ENCODE measurements at places on chromosomes 3 and 15.

- no peak for DNase-seq
These were observed 104.4 kb downstream of the DNAJB8 start for GRCh38 chr3:128362026-128362965.

GRCh38 chr3:36695769-36696137 lies 68.6 kb downstream of the DCLK3 start:
- DNase-seq: no peak

GRCh38 chr3:87186608-87187159 lies 40.4 kb upstream of the CHMP2B start:
- no peak for DNase-seq

GRCh38 chr3:133410191-133410892 lies 10.5 kb downstream of the BFSP2 start:
- DNase-seq: no peak

GRCh38 chr3:59425371-59425770 lies 375.5 kb upstream of the CFAP20DC start:
- DNase-seq: no peak

DNA sequence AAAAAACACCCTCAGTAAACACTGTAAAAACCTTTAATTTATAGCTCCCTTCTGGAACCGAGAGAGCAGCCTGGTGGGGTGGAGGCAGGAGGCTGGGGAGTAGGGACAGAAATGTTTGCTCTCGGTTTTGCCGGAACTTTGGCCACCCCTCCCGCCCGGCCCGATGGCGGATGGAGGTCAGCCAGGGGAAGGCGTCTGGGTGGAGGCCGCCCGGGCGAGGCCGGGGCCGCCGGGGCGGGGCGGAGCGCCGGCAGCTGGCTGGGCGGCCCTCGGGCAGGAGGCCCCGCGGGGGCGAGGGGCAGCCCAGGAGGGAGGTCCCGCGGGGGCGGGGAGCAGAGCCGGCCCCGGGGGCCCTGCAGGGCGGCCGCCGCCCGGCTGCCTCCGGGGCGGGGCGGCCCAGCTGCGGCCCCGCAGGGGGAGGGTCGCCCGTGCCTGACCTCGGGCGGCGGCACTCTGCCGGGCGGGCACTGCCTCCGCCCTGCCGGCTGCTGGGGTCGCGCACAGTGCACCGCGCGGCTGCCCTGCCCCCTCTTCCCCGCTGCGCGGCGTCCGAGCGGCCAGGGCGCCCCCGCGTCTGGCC lies 829 bp upstream of the SKIL start:
- DNase-seq: peak; percentile 62

DNA sequence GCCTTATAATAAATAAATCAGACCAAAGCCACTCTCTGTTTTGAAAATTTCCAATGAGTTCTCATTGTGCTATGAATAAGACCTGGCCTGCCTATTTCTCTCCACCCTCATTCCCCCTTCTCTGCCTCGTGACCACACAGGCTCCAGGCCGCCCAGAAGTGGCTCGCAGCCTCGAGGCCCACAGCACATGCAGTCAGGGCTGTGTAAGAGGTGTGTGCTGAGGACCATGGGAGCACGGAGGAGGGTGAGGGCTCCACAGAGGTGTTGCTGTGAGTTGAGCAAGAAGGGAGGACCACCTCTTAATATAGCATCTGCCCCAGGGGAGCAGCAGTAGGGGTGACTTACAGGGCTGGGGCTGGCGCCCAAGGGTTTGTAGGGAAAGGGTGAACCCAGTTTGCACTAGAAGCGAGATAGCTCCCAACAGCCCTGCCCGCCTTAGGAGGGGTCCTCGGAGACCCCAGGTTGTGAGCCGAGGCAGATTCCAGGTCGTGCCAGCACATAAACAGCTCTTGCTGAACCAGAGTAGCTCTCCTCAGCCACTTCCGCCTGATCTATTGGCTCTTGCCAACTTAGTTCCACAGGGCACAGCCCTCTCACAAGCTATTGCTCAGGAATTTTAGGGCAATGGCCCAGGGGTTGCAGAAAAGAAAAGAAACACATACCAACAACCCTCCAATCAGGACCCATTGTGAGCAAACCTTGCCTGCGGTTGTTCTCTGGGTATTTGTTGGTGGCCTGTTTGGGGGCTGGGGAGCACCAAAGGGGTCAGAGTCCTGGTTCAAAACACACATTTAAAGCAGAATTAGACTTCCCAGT lies 117.7 kb downstream of the MYLK start:
- DNase-seq: no peak

- no peak for DNase-seq
These were observed 133.5 kb downstream of the IGF1R start for GRCh38 chr15:98781838-98782237.

- no peak for DNase-seq
These were observed 11.5 kb downstream of the ARHGEF3 start for GRCh38 chr3:56790016-56790821.

DNA sequence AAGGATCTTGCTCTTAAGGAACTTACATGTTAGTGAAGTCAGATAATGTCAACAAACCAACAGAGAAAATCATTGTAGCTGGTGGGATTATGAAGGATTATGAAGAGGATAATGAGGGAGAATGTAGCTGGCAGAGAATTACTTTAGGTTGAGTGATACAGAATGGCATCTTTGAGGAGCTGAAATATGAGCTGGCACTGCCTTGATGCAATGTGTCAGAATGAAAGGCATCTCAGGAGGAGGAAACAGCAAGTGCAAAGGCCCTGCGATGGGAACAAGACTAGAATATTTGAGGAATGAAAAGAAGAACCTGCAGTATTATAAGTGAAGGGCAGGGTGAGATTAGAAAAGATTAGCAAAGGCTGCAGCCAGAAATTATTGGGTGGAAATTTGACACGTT lies 237.2 kb upstream of the ADAMTS9 start:
- no peak for DNase-seq
